Posterior cingulate gyrus (tissue), 11 donors: ENCODE measurements at places on chromosomes 13 and 19.

DNA sequence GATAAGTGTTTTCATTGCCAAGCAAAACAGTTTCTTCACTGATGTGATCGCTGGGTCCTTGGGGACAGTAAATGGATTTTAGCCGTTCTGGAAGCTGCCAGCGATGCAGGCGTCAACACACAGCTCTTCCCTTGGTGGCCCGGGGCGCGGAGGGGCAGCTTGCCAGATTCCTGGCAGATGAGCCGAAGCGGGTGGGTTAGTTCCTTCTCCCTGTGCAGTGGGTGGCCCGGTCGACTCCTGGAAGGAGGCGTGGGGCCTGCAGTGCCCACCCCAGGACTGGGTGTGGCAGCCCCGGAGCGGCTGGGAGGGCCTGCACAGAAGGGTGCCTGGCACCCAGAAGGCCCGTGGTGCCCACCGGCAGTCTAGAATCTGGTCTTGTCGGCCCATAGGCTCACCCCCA is 69.0 kb downstream of the KDM4B start:
- DNase-seq: no peak

GRCh38 chr13:42174344-42175162 is 97.4 kb upstream of the AKAP11 start:
- DNase-seq: no peak

- no peak for DNase-seq
Measured at GRCh38 chr13:98410612-98411011, 166.3 kb downstream of the STK24 start.

DNA sequence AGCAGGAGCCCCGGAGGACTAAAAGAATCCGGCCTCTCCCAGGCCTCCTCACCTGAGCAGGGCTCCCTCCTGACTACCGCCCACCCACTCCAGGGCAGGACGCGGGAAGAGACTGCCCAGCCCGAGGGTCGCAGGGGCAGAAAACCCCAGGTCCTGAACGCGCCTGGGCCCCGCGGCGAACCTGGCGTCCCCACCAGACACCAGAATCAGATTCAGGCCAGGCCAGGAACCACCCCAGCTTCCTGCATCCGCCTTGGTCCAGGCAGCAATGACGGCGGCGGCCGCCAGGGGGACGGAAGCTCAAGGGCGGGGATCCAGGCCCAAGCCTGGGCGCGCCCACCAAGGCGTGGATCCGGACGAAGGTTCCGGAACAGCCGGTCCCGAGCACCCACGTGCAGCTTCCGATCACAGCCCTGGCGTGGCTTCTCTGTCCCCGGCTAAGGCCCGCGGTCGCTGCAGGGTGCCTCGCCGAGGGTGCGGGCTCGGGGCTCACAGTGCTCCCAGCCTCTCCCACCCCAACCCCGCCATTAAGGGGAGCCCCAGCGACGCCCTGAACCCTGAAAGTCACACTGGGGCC is 3.6 kb downstream of the LGALS7 start:
- peak; percentile 82 for DNase-seq

DNA sequence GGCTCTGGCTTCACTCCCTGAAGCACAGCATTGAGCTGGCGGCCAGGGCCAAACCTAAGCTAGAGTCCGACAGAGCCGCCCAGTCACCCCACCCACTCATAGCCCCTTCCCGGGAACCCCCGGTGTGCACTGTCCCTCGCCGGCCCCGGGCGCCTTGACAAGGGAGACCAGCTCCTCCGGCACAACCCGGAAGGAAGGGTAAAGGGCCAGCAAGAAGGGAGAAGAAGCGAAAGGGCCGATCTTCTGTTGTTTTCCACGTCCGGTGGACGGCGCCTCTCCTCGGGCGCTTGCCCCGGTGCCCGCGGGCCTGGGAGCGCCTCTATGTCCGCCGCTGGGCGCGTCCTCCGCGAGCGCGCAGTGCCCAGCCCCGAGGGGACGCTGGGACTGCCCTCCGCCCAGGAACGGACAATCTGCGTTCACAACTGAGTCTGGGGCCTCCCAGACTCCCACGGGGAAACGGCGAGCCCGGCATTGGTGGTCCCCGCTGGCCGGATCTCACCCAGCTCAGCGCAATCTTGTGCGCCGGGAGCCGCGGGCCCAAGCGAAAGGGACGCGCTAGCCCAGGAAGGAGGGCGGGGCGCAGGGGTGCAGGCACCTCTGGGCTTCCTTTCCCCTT is 172.5 kb upstream of the MIR17HG start:
- no peak for DNase-seq

- no peak for DNase-seq
Measured at GRCh38 chr13:19795956-19796355, 13.2 kb upstream of the PSPC1 start.

- no peak for DNase-seq
Measured at GRCh38 chr13:113021391-113021790, 52.4 kb downstream of the MCF2L start.

- DNase-seq: no peak
Measured at GRCh38 chr13:53045189-53045588, 16.6 kb downstream of the OLFM4 start.

GRCh38 chr13:37729876-37730275 is 131.3 kb upstream of the POSTN start:
- no peak for DNase-seq

DNA sequence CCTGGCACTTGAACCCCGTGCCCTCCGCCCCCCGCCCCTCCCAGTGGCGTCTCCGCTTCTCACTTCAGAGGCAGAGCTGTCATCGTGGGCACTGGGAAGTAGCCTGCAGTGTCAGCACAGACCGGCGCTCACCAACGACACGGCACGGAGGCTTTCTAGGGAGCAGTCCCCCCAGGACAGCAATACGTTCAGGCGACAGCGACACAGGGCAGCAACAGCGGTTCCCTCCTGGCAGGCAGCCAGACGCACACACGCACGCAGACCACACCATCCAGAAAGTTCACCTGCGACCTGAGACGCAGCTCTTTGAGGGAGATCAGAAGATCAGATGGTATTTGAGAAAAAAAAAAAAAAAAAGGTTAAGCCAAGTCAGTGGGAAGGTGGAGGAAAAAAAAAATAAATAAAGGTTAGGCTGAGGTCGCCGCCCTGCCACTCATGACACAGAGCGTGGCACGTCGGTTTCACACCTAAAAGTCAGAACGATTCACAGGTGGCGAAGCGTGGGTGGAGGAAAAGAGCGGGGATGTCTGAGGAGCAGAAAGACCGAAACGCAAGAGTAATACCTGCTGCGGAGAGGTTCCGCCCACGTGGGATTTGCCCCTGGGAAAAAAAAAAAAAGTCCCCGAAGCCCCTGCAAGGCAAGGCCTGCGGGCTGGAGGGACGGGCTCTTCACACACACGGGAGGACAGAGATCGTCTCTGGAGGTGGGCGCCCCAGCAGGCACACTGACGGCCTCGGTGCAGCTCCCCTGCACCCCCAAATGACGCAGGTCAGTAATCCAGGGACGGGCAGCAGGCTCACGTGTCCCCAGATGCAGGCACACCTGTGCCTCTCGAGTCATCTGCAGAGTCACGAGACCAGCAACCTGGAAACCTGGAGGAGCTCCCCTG is 94.5 kb downstream of the GNG7 start:
- no peak for DNase-seq

DNA sequence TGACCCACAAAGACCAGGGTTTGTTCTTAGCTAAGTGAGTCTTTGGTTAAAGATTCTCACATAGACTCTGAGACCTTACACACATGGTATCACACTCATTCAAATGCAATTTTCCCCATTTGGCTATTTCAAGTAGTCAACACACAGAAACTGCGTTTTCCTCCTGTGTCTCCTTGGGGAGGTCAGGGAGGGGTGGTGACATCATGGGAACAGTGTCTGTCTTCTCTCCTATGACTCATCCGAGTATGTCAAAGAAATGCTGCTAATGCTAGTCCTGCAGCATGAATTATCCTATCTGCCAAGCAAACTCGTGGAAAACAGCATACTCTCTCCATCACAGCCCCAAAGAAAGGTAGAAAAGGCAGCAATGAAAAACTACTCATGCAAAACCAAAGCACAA is 100.2 kb downstream of the ENOX1 start:
- DNase-seq: no peak

DNA sequence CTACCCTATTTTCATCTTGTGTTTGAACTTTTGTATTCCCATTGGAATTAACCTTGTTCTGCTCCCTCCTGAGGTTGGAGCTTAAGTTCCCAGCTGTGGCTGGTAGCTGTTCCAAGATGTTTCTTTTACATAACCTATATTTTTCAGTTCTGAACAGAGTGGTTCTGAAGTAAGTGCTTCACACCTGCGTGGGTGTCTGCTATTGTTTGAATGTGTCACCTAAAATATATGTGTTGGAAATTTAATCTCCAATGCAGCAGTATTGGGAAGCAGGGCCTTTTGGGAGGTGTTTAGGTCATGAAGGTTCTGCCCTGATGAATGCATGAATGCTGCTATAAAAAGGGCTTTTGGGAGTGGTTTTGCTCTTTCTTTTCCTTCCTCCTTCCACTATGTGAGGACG is 123.8 kb downstream of the LACC1 start:
- DNase-seq: no peak

GRCh38 chr13:98751367-98751782 is 1.1 kb downstream of the SLC15A1 start:
- no peak for DNase-seq

- DNase-seq: no peak
Measured at GRCh38 chr13:80123945-80124344, 217.0 kb downstream of the SPRY2 start.

DNA sequence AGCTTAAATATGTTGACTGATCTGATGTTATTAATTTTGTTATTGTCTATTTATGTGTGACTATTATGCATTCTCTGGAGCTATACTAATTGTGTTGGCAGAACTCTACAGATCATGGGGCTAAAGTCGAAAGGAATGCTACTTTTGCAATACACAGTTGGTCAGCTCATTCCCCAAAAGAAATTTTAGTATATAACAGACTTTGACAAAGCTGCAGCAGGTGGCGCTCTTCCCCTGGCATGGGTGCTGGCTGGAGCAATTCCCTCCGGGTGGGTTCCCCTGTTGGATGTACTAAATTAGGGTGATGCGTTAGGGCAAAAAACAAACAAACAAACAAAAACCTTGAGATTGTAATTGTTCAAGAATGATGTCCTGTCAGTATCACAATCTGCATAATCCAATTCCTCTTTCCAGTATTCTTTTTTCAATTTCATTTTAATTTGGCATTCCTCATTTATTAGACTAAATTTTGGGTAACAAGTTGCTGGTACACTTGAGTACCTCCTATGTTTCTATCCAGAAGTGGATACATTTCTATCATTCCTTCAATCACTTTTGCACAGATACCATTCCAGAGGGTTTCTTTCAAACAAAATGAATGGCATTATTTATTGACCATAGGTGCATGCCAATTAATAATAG is 322.8 kb upstream of the EDNRB start:
- peak; percentile 11 for DNase-seq

DNA sequence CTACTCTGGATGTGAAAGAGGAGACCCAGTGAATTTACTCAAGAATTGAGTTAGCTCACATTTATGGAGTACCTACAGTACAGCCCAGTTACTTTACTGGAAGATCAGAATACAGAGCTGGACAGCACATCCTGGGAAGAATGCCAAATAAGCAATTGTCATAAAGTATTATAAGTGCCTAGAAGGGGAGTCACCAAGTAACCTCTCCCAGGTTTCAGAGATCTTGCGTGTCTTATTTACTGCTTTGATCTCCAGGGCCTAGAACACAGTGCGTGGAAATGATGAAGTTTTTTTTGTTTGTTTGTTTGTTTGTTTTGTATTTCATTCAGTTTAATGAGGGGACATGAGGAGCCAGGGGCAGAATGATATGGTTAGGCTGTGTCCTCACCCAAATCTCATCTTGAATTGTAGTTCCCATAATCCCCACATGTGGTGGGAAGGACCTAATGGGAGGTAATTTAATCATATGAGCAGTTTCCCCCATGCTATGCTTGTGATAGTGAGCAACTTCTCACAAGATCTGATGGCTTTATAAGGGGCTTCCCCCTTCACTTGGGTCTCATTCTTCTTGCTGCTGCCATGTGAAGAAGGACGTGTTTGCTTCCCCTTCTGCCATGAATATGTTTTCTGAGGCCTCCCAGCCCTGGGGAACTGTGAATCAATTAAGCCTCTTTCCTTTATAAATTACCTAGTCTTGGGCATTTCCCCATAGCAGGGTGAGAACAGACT is 5.2 kb downstream of the GARRE1 start:
- DNase-seq: no peak

DNA sequence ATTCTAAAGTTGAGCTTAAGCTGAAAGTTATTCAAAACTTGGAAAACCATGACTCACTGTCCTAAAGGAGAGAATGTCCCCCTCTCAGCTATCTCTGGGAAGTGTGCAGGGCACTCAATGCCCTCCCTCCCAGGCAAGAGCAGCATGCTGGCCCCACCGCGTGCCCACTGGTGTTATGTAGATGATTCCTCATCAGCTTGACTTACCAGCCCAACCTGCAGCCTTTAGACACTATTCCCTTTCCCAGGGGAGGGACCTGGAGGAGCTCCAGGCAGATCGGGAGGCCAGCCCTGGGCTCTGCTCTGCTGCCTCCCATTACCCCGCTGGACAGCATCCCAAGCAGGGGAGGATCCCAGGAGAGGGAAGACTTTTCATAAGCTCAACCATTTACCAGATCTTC is 124.6 kb downstream of the FGF14 start:
- DNase-seq: no peak

DNA sequence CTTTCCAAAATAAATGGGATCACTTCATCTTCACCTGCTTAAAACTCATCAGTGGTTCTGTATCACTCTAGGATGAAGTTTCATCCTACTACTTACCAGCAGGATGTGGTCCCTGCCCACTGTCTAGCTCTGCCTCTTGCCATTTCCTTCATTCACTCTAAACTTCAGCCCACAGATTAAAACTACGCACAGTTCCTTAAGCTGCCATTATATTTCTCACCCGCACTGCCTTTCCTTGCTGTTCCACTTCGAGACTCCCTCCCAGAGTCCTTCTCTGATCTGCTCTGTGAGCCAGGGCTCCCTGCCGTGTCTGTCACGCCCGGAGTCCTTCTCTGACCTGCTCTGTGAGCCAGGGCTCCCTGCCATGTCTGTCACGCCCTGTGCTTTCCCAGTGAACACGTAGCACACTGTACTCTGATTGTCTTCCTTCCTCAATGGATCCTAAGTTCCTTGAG is 52.0 kb upstream of the NPAS1 start:
- DNase-seq: no peak

DNA sequence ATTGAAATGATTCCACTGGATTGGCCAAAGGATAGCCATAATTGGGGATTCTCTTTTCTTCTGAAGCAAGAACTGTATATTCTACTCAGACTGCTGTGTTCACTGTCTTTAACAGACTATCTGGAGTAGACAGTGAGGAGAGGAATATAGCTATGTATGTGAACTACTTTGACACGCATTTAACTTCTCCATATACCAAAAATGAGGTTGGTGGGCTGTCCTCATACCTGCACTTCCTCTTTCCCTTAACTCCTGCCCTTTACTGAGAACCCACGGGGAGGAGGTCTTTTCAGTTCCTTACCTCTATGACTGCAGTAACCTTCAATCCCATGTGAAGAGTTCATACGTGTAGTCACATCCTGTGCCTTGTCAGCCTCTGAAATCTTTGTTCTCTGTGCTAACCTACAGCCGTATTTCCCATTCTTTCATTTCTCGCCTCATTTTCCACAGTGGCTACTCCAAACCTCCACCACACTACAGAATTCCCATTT is 305.8 kb downstream of the MTUS2 start:
- no peak for DNase-seq
